Bronchial epithelial cell (primary cell): ENCODE measurements at places on chromosomes 2 and 18.

DNA sequence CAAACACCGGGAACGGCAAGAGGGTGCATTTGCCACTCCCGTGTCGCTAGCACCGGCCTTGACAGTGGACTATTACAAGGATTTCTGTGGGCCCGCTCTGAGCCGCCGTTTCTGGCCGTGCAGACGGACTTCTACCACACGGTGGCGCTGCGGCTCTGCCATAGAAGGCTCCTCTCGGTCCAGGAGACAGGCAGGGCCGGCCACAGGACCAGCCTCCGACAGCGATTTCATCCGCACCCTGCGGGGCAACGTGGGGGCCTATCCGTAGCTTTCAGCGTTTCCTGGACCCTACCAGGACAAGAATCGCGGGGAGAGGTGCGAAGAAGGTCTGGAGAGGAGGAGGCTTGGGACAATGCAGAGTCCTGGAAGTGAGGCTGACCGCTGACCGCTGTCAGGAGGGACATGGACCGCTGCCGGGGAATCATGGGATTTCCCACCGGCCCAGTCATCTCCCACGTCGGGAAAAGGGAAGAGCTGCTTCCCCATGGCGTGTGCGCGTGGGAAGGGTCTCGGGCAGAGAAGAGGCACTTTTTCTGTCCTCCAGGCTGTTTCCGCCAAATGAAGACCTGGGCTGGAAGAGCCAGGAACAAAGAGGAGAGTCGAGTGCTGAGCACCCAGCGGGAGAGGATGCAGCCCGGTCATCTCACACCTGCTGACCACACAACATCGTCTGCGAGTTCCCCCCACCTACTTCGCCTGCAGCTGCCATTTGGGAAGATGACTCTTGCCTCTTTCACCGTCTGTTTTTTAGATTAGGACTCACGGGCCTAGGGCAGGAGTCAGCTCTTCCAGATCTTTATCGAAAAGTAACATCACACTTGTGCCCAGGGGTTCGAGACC is 35.5 kb upstream of the HAAO start:
- peak; percentile 45 for DNase-seq

GRCh38 chr18:78240627-78241252 is 738.9 kb upstream of the SALL3 start:
- no peak for DNase-seq

- DNase-seq = no peak
Measured at GRCh38 chr2:54424555-54425163, 31.5 kb upstream of the SPTBN1 start.

DNA sequence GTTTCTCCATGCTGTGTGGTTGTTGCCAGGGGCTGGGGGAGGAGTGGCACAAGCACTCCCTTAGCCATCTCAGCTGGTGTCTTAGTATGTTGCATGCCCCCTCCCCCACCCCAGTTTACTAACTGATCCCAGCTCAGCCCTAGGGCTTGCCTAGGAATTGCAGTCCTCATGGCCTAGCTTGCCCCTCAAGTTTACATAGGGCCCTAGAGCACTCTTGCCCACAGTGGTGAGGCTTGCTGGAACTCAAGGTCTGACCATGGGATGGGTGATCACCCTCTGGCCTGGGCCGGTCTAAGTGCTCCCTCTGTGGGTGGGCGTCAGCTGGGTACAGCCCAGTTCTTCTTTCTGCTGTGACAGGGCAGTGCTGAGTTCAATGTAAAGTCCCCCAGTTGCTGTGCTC is 156.1 kb upstream of the PIEZO2 start:
- DNase-seq = no peak
